ENCODE measurements at places on chromosomes 2 and 18.

DNA sequence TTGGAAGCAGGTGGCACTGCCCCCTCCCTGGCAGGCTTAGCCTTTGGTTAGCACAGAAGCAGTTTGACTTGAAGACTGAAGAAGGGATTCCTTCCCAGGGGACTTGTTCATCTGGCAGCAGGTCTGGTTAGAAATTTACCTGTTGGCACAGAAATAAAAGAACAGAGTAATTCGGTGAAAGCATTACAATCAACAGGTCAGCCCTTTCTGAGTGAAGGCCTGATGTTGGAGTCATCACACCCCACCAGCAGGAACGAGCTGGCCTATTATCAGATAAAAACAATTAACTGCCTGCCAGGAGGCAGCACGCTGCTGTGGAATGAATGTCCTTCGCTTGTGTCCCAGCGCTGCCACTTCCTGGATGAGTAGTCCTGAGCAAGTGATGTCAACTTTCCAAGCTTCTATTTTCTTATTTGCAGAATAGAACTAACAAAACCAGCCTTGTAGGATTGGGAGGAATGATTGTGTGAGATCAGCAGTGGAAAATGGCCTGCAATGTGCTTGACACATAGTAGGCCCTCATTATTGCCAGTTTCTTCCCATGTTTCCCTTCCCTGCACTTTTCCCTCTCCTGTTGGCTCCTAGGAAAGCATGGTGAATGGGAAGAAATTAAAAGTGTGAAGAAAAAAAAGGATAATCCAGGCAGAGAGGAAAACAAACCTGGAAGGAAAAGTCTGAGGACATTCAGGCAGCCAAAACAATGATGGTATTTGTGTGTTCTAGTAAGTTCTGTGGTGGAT lies 29.0 kb downstream of the LGALSL start:
- no peak for DNase-seq

DNA sequence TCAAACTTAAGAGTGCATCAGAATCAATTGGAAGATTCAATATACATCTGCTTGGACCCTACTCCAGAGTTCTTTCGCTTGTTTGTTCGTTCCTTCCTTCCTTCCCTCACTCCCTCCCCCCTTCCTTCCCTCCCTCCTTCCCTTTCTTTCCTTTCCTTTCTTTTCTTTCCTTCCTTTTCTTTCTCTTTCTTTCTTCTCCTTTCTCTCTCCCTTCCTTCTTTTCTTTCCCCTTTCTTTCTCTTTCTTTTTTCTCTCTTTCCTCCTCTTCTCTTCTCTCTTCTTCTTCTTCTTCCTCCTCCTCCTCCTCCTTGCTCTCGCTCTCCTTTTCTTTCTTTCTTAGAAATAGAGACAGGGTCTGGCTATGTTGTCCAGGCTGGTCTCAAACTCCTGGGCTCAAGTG lies 45.9 kb downstream of the MTHFD2 start:
- DNase-seq: no peak

DNA sequence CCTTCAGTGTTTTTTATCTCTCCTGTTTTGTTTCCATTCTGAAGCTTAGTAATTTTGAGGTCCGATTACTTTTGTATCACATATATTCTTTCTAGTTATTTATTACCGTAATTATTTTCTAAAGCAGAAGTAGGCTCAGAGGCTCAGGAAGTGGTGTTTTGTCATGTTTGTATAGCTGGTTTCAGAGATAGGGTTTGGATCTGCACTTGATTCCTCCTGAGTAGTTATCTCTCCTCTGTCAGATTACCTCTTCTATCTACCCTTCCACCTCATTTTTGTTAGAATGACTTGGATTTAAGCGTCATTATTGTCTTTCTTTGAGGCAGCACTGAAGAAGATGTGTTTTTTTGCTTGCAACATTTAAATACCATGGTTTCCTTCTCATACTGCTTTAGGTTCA lies 95.4 kb downstream of the MTA3 start:
- no peak for DNase-seq

DNA sequence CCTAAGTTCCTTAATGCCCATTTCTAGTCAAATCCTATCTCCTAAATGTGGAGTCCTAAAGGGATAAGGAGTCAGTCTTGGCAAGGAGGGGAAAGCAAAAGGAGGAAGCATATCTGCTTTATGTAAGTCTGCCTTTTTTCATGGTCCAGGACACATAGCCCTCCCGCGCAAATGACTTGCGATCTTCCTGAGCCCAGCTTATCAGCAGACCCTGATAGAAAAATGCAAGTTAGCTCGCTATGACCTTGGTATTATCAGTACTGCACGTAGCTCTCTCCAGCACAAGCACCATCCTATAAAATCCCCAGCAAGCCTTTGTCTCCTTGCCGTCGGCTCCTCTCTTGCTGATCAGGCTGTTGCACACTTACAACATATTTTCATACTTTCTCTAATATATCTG lies 281.4 kb upstream of the KCNH7 start:
- DNase-seq: no peak

- no peak for DNase-seq
Observed at GRCh38 chr18:33560686-33561370, 17.2 kb upstream of the ASXL3 start.

GRCh38 chr2:238816291-238816690 lies 31.6 kb upstream of the TWIST2 start:
- no peak for DNase-seq

DNA sequence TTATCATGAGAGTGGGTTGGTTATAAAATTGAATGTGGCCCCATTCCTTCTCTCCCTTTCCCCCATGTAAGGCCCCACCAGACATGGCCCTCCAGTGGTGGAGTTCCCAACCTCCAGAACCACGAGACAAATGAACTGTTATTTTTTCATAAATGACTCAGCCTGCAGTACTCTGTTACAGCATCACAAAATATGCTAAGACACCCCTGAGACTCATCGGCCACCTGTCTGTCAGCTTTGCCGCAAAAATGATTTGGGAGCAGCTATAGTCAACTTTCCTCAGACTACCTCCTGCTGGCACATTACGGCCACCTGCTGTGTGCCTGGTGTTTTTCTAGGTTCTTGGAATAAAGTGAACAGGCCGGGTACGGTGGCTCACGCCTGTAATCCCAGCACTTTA lies 21.4 kb upstream of the C1QL2 start:
- DNase-seq: no peak

DNA sequence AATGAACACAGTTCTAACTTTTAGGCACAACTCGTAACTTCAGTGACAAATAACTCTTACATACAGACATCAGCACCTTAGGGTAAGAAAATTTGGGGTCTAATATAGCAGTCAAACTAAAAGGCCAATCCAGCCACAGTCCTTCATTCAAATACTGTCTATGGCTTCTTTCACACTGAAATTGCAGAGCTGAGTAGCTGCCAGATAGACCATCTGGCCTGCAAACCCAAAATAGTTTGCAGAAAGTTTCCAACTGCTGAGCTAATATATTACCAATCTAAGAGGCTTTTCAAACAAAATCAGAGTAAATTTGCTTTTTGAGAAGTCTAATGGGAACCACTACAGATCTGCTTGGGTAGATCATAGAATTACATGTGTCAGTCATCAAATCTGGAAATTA lies 183.4 kb downstream of the GALR1 start:
- no peak for DNase-seq

DNA sequence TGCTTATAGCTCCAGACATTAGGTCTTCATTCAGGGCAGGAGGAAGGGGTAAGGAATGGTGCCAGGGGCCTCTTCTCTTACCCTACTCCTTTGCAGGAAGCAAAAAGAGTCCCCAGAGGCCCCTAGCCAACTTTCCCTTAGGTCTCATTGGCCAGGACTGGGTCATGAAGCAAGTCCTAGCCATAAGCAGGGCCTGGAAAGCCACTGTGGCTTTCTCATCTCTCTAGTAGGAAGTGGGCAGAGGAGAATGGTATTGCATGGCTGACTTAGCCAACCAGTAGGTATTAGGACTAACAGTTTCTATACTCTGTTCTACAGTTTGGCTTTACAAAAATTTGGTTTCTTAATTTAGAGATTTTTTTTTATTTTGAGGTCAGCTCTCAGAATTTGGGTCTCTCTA lies 4.8 kb downstream of the FAM228A start:
- DNase-seq: no peak

- DNase-seq: no peak
Observed at GRCh38 chr2:173393186-173393585, 38.5 kb downstream of the CDCA7 start.

DNA sequence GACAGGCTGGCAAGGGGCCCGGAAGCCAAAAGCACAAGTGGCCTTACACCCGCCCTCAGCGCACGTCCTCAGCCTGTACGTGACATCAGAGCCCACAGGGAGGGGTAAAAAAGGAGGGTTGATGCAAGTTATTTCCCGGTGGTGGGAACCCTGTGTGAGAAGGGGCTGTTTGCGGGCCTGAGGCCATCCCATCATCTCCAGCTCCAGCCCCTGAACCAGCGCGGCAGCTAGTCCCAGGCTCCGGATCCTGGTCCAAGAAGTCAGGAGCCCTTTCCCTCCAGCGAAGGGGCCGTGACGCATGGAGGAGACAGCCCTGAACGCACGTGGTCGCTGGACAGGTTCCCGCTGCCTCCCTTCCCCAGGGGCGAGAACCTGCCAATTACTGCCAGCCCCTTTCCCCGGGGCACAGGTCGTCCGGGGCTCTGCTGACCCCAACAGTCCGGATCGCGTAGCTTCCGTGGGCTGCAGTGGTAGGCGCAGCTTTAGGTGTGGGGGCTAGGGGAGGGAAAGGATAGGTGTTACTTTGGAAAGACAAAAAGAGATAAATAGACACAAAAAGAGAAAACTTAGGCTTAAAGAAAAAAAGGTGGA lies 1.3 kb upstream of the LRP2 start:
- peak; percentile 49 for DNase-seq
